Fibroblast of skin of left quadriceps (primary cell): ENCODE measurements at places on chromosomes 13 and 19.

DNA sequence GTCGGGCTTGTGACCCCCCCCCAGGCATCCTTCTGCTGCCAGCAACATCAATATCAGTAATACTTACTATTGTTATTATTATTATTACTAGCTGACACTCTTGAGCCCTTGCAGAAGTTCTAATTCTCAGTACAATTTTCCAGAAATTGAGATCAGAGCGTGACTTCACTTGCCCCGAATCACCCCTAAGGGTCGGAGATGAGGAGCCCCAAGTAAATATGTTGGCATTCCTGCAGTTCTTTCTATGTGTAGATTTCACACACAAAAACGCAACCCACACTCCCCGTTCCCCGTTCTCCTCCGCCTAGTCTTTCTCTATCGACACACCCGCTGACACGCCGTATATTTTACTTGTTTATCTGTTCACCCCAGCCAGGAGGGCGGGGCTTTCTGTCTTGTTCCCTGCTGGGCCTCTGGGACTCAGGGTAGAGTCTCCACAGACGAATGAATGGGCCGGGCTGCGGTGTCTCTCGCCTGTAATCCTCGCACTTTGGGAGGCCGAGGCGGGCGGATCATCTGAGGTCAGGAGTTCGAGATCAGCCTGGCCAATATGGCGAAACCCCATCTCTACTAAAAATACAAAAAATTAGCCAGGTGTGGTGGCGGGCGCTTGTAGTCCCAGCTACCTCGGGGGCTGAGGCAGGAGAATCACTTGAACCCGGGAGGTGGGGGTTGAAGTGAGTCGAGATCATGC, 14.7 kb downstream of the TLE5 start:
- peak; percentile 78 for DNase-seq

DNA sequence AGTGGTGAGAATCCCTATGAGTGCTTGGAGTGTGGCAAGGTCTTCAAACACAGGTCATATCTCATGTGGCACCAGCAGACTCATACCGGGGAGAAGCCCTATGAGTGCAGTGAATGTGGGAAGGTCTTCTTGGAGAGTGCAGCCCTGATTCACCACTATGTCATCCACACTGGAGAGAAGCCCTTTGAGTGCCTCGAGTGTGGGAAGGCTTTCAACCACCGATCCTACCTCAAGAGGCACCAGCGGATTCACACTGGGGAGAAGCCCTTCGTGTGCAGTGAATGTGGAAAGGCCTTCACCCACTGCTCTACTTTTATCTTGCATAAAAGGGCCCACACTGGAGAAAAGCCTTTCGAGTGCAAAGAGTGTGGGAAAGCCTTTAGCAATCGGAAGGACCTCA, 18.7 kb upstream of the AURKC start:
- DNase-seq: no peak

GRCh38 chr19:47236072-47236675, 5.2 kb upstream of the BBC3 start:
- no peak for DNase-seq

DNA sequence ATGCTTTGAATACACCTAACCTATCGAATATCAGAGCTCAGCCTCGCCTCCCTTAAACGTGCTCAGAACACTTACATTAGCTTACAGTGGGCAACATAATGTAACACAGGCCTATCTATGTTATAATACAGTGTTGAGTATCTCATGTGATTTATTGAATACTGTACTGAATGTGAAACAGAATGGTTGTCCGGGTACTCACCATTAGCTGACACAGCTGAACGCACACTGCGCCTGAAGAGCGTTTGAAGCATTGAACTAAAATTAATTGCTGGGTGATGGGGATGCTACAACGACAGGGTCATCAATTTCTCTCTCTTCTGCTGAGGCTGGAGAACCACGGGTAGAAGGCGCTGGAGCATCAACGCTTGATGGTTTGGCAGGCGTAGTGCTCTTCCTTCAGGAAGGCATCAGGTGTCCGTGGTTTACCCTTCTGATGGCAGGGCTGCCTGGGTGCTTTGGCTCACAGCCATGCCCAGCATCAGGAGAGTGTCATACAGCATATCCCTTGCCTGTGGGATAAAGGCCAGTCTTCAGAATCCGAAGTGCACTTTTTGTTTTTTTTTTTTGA, 46.9 kb upstream of the UBE2L5 start:
- no peak for DNase-seq

DNA sequence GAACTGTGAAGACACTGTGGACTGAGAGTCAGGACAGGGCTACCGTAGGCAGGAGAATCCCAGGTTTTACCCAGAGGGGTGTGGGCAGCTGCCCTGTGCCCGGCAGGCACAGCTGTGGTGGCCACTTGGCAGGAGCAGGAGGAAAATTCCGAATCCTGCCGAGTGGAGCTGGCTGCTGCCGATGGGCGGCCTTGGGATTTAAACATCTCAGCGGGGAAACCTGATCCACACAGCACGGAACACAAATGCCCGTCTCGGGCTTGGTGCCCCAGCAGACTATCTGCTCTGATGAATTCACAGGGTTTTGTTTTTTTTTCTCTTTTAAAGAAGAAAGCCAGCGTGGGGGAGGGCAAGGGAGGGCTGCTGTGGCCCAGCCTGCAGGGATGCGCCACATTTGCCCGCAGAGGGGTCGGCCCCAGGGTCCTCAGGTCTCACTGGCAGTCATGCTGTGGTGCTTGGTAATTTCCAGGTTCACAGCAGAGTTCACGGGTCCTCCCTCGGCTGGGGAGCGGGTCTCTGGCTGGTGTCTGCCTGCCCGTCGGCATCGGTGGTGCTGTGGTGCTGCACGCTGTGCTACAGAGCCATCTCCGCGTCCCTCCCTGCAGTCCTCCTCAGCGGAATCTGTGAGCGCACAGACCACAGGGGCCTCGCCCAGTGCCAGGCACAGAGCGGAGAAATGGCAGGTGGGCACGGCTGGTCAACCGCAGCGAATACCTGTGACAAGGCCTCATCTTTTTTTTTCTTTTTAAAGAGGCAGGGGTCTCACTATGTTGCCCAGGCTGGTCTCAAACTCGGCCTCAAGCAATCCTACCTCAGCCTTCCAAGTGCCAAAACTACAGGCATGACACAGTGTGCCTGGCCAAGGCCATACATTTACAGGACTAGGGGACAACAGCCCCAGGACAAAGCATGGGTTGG, 28.1 kb downstream of the MPND start:
- DNase-seq: no peak

GRCh38 chr19:49700563-49700962, 9.6 kb downstream of the CPT1C start:
- DNase-seq: no peak

- no peak for DNase-seq
Measured at GRCh38 chr13:24910502-24911132, 146.6 kb downstream of the RNF17 start.

GRCh38 chr13:45989607-45990006, 62.9 kb downstream of the ZC3H13 start:
- DNase-seq: peak; percentile 48

GRCh38 chr19:7862413-7862951, 11.7 kb downstream of the PRR36 start:
- DNase-seq: no peak

DNA sequence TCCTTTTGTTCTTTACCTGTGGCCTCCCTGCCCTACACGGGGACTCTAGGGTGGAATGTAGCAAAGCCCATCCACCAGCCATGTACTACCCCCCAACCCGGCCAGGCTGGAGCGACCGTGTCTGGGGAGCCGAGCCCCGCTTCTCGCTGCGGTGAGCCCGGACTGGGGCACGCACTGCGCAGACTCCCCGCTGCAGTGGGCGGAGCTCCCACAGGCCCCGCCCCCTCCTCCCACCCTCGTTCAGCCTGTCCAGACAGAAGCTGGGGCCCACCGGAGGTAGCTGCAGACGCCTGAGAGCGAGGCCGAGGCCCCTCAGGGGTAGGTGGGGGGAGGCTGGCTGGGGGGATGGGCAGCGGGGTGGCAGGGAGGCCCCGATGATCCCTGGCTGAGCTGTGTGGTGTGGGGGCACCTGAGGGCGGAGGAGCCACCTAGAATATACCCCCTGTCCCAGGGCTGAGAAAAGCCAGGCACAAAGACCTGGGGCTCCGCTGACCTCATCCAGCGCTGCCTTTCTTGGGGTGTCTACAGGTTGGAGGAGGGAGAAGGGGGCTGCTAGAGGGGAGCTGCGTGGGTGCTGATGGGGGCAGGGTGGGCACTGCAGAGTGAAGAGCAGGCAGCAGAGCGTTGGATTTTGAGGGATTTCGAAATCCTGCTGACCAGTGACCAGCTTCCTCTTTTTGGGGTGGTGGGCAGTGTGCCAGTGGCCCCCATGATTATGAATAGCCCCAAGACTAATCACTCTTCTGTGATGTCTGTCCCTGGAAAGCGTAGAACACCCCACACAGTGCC, 17.3 kb downstream of the PLD3 start:
- peak; percentile 52 for DNase-seq

DNA sequence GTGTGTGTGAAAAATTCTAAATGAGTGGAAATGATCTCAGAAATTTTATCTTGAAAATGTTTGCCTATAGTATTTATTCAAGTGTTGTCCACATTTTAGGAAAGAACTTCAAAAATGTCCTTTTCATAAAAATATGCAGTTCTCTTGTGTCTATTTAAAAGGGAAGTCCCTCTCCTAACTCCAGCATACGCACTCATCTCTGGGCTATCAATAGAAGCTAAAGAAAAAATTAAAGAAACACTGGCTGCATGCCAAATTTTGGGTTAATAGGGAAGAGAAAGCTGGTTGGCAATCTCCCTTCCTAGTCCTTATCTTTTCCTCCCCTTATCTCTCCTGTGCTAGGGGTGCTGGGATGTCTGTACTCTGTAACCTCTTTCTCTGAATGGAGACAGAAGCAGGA, 313.3 kb downstream of the ENOX1 start:
- no peak for DNase-seq
